Activated CD8-positive, alpha-beta memory T cell treated with anti-CD3 and anti-CD28 coated beads for 1 hour (primary cell): ENCODE measurements at places on chromosomes 2 and 18.

GRCh38 chr2:128501006-128501690 is 182.5 kb upstream of the HS6ST1 start:
- DNase-seq = no peak

GRCh38 chr2:15780912-15781574 is 159.3 kb upstream of the MYCN start:
- no peak for DNase-seq

DNA sequence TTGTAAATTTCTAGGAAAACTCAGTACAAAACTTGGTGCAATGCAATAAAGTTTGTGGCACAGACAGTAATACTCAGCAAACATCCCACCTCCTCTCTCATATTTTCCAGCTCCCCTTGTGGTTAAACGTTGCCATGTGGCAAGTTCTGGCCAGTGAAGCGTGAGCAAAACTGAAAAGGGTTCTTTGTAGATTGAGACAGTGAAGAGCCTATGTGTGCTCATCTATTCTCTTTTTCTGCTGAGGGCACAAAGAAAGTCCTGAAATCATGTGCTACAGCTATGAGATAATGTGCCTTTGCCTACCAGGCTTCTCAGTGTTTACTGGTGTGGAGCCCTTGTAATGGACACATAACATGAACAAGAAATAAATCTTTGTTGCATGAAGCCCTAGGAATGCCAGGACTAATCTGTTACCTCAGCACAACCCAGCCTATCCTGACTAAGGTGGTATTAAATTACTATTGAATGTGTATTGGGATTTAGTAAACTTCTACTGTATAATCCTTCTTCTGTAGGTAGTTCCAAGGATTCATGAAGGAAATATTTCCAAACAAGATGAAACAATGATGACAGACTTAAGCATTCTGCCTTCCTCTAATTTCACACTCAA is 13.0 kb upstream of the TYMS start:
- no peak for DNase-seq

DNA sequence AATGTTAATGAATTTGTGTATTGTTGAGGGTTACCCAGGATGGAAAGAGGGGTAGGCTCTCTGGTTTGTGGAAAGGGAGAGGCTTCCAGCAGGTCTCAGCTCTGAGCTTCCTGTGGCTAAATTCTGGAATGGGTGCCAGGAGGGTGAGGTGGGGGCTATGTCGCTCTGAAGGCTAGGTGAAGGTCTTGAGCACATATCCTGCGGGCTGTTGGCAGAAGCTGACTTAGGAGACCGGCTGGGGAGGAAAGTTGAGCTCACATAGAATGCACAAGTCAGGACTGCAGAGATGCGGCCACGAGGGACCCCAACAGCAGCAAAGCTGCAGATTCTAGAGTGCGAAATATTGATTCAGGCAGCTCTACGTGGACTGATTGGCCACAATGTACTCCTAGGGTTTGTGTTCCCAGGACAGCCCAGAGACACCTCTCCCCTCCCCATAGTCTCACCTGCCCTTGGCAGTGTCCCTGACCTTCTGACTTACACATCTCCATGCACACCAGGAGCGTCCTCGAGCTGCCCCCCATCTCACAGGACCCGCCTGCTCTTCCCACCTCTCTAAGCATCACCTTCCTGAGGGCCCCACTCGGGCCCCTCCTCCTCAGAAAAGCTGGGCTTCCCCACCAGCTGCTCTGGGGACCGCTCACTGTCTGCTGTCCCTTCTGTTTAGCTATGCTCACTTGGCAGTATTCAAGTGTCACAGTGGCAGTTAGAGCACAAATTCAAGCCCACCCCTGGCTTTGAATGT is 72.6 kb downstream of the ALK start:
- no peak for DNase-seq

GRCh38 chr2:15427987-15428386 is 133.1 kb downstream of the NBAS start:
- DNase-seq = no peak
